ENCODE measurements at places on chromosomes 2 and 18.

DNA sequence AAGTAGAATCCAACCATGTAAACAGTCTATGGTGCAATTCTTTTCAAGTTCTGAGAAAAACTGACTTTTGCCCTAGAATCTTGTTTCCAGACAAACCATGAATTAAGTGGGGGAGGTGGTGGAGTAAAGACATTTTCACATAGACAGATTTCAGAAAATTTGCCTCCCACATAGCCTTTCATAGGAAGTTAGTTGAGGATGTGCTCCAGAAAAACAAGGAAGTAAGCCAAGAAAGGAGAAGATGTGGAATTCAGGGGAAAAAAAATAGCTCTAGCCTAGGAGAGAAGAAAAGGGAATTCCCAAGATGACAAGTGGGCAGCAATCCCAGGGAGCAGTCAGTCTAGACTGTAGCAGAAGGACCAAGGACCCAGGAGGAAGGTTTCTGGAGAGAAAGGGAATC is 17.4 kb downstream of the RUFY4 start:
- DNase-seq = no peak

DNA sequence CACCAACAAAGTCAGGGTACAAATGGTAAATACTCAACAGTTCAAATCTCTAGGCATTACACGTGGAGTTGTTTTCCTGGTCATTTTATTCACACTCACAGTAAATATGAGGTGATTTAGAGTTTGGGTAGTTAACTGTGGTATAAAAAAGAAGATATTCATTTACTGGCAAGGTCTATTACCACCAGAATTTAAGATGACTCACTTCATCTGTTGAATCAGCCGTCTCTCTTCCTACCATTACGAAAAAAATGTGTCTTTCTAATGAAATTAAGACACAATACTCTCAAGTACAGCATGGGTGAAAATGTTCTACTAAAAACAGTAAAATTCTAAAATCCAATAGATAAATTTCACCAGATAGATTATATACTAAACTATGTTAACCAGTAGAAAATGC is 21.0 kb upstream of the GPR75 start:
- DNase-seq = no peak

DNA sequence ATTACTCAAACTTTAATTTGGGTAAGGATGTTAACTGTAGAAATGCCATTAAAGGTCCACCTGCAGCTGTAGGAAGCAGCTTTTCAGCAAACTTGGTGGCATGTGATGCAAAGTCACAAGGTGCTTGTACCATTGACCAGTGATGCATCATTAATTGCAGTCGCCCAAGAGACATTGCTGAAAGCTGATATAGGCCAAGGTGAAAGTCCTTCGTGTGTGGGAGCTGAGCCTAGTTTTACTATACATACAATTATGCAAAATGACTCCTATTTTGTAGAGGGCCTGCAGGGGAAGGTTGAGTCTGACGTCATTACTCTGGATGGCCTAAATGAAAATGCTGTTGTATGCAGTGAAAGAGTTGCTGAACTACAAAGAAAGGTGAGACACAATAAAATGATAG is 40.5 kb downstream of the ALMS1 start:
- no peak for DNase-seq

- no peak for DNase-seq
These were observed 16.4 kb downstream of the TCF23 start for GRCh38 chr2:27164960-27165763.

DNA sequence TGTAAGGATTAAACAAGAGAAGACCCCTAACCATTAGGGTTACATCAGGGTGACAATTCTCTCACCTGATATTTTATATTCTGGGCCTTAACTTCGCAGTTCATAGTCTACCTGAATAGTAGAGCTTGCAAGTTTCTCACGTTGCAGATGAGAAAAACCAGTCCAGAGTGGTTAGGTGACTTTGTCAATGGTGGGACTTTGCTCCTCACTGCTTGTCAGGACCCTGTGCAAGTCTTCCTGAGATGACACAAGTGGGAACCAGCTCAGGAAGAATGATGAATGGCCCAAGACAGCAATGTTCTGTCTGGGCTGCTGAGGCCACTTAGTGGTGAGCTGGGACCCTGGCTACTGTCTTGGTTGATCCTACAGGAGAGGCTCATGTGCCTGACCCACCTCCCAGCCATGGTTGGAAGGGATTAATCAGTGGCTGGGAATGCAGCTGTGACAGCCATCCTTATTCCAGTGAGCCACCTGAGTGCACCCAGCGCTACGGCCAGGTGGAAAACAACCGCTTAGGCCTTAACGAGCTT is 16.9 kb downstream of the LGALSL start:
- DNase-seq = no peak

DNA sequence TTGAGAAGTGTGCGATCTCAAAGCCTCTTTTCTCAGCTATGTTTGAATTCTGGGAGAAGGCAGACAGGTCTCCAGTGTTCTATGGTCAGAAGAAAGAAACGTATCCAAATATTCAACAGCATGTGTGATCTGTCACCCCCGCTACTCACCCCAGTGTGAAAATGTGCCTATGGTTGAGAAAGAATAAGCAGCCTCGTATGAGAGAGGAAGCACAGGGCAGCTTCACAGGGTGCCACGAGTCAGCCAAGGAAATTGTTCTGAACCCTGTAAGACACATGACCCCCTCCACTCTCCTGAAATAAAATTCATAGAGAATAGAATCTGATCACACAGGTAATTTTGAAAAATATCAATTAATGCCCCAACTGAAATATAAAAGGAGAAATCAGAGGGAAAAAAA is 8.0 kb upstream of the SF3B1 start:
- DNase-seq = no peak

DNA sequence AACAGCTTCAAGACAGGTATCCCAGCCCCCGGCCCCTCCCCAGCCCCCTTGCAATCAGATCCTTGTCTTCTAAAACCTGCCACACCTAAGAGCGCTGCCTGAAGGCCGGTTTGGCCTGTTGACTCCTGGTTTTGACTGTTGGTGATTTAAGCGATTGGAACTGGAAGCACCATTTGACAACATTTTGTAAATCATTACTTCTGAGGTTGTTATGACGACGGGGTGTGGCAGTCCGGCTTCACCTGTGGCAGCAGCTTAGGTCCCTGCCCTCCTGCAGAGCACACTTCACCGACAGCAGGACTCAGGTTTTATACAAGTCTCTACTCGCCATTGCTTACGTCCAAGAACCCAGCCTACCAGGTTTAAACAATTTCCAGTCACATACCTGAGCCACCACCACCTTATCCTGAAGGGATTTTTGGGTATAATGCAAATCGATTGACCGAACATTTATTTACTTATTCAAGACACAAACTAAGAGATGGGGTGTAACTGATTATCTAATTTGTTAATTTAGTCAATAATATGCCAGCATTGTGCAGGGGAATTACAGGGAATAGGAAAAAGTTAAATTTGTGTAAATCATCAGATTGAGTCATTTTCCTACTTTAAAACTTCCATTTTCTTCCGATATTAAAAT is 707 bp upstream of the DGUOK start:
- DNase-seq = no peak

DNA sequence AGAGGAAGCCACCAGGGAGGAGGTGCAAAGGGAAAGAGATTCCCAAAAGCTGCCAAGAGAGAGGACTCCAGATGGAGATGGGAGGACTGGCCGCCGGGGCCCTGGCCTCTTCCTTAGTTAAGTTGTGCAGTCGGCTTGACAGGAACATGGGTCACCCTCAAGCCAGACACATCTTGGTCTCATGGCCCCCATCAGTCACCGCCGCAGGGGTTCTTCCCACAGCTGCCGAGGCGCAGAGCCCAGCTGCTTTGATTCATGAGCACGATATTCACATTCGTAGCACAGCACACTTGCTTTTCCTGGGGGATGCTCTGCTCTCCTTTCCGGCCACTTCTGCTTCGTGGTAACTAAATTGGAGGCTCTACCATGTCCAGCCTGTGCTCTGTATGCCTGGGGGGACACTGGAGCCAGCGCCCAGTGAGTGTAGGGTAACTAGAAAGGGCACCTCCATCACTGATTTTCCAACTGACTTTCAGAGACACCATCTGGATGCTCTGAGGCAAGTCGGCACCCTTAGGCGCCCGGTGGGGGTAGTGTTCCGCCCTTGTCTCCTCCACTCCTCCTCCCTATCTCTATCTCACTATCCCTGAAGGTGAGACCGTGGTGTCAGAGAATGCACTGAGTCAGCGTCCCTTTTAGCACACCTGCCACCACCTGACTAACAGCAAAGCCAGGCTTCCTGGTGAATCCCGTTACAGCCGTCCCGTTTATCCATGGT is 13.3 kb downstream of the TWIST2 start:
- DNase-seq = no peak

GRCh38 chr18:48046843-48047242 is 116.4 kb upstream of the SMAD2 start:
- DNase-seq = no peak

- no peak for DNase-seq
These were observed 32.6 kb downstream of the PMAIP1 start for GRCh38 chr18:59932401-59932800.

- DNase-seq = peak; percentile 56
These were observed 2005.9 kb upstream of the CELF4 start for GRCh38 chr18:39571511-39571910.

- DNase-seq = no peak
These were observed 92.1 kb downstream of the SLC8A1 start for GRCh38 chr2:40359811-40360210.

GRCh38 chr2:218418717-218419458 is at the start of gene VIL1:
TSS of gene VIL1 (plus strand) at chr2:218419123. CDS start at chr2:218423779, 4,656 bp downstream.
- no peak for DNase-seq

- DNase-seq = no peak
These were observed 127.0 kb downstream of the FAM168B start for GRCh38 chr2:130966149-130966774.

DNA sequence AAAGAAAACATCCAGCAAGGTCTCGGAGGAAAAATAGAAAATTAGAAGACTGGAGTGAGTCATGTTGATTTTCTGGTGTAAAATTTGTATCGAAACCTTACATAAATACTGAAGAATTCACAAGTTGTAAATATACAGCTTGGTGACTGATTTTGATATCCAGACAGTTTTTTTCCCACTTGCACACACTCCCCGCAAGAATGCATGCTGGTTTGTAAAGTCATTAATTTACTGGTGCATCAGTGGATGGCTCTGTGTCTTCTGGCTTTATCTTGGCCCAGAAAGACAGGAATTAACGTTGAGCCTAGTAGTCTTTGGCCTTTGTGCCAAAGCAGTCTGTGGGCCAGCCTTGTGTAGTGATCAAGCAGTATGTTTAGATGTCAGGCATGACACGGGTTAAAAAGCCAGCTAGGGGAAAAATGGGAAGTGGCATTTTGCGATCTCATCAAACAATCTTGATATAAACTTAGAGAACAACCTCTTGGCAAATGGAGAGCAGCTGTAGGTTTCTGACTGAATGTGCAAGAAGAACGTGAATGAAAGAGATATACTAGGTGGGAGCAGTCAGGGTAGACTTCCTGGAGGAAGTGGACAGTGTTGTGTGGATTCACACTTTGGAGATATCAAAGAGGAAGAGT is 22.7 kb upstream of the CASP8 start:
- DNase-seq = no peak

DNA sequence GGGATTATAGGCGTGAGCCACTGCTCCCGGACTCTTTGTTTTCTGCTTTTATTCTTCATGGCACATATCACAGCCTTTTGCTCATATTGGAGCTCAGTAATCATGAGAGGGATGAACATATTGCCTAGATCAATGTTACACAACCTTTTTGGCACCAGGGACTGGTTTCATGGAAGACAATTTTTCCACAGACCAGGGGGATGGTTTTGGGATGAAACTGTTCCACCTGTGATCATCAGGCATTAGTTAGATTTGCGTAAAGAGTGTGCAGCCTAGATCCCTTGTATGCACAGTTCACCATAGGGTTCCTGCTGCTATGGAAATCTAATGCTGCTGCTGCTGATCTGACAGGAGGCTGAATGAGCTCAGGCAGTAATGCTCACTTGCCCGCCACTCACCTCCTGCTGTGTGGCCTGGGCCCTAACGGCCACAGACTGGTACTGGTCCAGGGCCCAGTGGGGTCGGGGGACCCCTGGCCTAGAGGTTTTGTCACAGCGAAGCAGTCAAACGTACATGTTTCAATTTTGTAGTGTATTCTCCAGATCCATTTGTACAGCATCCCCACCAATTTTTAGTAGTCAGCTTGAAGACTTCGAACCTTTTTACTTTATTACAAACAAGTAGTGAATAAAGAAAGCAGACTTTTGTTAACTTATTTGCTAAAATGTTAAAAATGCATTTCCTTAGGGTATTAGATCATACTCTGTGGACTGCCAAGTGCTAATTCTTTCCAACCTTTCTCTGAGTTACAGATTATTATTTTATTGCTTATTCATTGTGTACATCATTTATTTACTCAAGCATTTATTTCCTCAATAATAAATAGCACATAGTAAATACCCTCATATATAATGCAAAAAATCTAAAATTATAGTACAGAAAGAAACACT is 6.2 kb downstream of the DAW1 start:
- DNase-seq = no peak

DNA sequence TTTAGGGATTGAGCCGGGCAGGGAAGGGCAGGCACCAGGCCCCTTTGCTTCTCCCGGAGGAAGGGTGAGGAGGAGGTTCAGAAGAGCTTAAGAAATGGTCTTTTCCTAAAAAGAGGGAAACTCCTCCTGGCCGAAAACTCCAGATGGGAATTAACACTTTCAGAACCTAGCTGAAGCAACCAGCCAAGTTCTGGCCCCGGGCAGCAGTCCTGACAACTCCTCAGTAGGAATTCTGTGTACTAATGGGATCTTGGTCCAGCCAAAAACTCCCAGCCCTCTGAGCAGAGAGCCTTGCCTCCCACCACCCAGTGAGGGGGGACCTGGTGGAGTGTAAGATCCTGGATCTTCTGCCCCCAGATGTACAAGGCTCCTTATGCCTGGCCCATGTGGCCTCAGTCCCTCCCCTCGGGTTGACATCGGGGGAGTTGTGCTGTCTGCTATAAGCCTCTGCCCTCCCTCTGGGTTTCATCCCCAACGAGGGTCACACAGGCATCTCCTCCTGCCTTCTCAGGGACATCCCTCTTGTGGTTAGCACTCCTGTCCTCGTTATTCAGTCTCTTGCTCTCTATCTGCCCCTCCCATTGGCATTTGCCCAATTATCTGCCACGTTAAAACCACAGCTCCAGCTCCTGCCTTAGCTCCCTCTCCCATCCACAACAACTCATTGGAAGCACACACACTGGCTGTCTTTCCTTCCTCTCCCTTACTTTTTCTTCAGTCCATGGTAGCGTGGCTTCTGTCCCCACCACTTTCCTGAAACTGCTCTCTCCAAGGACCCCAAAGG is 184.6 kb downstream of the CYP26B1 start:
- DNase-seq = no peak

- no peak for DNase-seq
These were observed 88.1 kb upstream of the SEC11C start for GRCh38 chr18:59051470-59052165.

DNA sequence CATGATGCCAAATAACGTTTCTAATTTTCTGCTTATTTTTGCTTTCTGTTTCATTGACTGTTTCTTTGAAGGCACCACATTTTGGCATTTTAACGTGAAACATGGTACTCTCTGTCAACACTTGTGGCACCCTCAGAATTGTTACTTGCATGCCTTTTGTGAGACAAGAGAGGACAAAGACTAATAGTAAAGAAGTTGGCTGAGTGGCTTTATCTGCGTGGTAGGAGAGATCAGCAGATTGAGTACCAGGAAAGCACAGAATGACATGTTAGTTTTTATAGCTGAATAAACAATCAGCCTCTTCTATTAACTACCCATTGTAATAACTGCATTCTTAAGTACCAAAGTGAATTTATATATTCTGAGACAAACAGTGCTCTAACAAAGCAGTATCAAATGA is 8.6 kb downstream of the ZNF638 start:
- no peak for DNase-seq

GRCh38 chr18:354003-354402 is 86.2 kb upstream of the THOC1 start:
- no peak for DNase-seq
